ENCODE measurements at places on chromosomes 3 and 15.

DNA sequence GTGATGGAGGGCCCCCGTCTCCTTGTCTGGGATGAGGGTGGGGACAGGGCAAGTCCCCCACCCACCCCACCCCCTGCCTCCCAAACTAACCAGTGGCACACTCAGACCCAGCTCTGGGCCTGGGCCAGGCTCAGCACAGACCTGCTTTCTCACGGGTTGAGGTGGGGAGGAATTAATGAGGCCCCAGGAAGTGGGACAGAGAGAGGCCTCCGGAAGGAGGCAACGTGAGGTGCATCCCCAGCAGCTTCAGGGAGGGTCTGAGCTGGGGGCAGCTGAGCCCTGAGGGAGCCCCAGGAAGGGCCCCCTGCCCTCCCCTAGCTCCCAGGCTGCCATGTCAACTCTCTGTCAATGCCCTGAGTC lies 15.0 kb upstream of the GNAI2 start:
- no peak for DNase-seq

DNA sequence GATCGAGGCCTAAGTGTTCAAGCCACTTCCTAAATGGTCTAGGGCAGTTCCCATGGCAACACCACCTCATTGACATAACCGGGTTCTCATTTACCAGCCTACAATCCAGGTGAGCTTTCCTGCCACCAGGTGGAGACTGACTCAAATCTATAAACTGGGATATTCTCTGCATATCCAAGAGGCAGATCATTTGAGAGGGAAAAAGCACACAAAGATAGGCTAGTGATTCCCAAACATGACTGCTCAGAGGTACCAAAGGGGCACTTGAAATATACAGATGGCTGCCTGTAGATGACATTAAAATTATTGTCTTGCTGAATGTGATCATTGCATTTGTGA lies 141.3 kb upstream of the PROK2 start:
- peak; percentile 6 for DNase-seq

DNA sequence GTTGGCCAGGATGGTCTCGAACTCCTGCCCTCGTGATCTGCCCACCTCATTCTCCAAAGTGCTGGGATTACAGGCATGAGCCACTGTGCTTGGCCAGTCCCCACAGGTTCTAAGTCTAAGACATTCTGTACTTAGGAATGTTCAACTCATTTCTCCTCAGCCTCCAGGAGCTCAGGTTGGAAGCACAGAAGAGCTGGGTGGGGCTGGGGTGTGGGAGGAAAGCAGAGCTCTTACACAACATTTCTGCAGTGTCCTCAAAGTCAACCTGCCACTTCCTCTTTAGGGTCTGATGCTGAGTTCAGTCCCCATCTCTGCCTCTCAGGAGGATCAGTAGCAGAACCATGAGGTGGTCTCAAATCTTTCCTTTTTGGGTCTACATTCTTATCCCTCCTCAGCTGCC lies 75.5 kb downstream of the MRPL46 start:
- no peak for DNase-seq

DNA sequence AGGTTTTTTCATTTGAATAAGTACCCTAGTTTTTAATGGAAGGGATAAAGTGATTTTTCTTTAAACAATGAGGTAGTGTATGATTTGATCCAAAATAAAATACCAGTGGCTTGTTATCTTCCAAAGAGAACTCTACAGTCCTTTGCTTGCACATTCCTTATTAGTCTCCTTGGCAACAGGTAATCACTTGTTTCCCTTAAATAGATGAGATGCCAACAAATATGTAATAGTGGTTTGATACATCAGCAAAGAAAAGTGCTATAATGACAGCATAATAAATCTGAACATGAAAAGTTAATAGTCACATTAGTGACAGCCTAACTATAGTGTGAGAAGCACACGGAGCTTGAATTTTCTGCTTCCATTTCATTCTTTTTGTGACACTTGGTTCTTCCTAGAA lies 360.2 kb downstream of the ZNF385D start:
- DNase-seq: peak; percentile 49

GRCh38 chr3:62052331-62052730 lies 321.0 kb downstream of the FEZF2 start:
- DNase-seq: no peak

DNA sequence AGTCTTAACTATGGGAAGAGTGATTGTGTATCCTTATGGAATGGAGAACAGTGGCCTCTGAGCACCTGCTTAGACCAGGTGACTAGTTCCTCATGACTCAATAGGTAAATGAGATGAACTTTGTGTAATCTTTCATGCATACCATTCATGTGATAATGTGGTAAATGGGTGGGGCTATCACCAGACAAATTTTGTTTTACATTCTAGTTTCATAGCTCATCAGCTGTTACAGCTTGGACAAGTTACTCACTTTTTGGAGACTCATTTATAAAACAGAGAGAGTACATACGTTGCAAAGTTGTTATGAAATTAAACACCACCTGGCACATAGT lies 103.7 kb upstream of the TGFBR2 start:
- no peak for DNase-seq

DNA sequence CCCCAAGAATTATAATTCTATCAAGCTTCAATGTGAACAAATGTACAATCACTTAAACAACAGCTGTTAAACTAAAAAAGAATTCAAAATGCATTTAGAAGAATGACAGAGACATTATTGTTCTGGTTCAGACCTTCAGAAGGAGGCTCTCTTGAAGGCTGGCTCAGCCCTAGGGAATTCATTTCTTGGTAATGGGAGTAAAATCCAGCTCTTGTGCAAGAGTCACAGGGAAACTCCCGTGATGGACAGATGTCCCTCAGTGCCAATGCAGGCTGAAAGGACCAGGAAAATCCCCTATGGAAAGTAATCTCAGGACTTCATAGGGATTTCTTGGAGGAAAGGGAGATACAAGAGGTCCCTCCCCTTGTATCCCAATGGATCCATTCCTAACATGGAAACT lies 149.9 kb upstream of the STT3B start:
- no peak for DNase-seq

- no peak for DNase-seq
Observed at GRCh38 chr3:9949115-9949514, 3.1 kb downstream of the PRRT3 start.

DNA sequence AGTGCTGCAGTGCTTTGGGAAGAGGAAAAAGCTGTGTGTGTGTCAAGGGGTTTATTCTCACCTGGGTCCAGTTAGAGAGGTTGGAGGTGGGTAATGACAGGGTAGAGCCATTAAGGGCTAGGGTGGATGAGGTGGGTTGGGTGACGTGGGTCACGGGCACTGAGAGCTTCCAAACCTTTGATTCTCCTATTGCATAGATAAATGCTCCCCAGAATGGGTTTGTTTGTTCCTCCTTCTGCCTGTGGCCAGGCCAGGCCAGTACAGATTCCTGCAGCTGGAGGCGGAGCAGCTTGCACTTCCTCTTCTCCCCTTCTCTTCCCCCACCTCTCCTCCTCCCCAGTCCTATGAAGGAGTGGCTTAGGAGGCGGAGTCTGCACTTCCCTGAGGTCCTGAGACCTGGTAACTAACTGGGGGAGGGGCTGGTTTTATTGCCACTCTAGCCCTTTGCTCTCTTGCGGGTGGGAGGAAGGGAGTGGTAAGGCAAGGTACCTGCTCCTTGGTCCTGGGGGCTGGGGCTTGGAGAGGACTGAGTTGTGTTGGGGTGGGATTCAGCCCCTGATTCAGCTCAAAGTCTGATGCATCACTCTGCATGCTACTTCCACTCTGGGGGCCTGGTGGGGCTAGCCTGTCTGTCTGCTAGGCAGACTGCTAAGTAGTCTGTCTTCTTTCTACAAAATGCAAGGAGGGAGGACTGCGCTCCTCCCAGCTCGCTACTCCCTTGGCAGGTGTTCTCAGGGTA lies 3.5 kb downstream of the SPINT1 start:
- DNase-seq: no peak

- DNase-seq: no peak
Observed at GRCh38 chr15:31317421-31318327, 9.0 kb upstream of the KLF13 start.

DNA sequence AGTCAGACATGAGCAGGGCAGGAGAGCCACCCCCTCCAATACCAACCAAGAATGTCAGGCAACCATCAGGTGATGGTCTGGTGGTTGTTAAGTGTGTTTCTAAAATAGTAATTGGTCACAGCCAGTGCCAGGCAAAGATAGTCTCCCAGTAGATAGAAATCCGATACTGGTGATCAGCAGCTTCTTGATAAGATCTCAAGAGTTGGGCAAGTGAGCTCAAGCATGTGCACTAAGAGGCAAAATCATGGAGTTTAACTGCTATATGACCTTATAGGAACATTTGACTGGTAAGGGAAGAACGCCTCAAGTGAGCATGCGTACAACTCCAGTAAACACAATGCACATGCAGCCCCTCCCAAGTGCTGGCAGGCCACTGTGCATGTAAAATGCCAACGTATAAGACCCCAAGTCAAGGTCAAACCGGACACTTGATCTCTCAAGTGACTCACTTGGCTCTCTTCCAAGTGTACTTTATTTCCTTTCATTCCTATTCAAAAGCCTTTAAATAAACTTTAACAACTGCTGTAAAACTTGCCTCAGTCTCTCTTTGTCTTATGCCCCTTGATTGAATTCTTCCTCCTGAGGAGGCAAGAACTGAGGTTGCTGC lies 36.0 kb upstream of the CBLB start:
- DNase-seq: no peak

DNA sequence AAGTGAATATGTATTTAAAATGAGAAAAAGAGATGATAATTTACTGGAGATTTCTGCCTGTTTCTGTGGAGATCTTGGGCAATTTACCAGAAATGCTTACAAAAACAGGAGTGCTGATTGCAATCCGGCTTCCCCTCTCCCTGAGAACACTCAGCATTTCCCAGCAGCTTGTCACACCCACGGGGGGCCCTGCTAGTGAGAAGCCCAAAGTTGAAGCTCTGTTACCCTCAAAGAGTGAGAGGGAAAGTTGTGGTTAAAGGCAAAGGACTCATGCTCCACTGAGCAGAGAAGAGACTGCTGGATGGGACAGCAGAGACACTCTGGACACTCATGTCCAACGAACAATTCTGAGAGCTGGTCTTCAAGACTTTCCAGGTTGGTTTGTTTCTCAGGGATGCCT lies 2.9 kb downstream of the MCTP2 start:
- DNase-seq: no peak

GRCh38 chr15:99431661-99432091 lies 134.1 kb upstream of the MEF2A start:
- DNase-seq: no peak

DNA sequence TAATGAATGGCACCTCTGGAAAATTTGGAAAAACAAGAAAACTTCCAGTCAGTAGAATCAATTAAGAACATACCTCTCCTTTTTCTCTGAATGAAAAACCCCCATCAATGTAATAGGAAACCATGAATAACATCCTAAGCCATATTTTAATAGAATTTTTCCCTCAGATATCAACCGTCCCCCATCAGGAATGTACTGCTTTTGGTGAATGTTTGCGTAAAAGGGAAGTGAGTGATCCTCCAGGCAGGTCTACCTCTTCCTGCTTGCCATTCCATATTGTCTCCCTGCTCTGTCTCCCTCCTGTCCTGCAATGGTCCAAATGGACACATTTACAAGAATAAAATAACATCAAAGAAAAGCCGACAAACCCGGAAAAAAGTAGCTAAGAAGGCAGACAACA lies 30.8 kb downstream of the LAMP3 start:
- DNase-seq: no peak

DNA sequence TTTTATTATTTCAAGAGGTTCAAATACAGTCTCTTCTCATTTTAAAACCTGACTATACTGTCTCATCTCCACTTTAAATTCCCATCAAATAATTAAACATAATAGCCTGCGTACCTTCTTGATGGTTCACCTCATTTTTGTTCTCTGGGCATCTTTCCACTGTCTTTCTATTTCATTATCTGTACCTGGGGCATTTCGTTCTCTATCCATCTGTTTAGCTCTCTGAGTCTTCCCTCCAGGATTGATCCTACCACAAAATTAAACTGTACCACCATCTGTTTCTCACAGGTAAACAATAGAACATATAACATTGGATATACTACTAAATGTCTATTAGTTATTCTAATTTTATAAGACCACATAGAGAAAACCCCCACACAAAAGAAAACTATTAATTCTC lies 1331.4 kb downstream of the NSUN3 start:
- DNase-seq: no peak
